ENCODE measurements at places on chromosomes 4 and X. TPM values are rescaled to one million over a fixed set of nuclear protein-coding genes. Genes with fewer than 3 reads are reported as not detected.

Gene GPR50
- not detected for total RNA-seq

GRCh38 chr4:114389070-114389685 is 209.4 kb upstream of the UGT8 start:
- DNase-seq = no peak

Gene GLOD5
- total RNA-seq = not detected

Gene PRDM5
- 12.8 TPM for total RNA-seq

- DNase-seq = no peak
Measured at GRCh38 chr4:74934888-74935287, 2.0 kb downstream of the PARM1 start.

GRCh38 chr4:3220476-3221183 is 28.3 kb upstream of the MSANTD1 start:
- DNase-seq = no peak

GRCh38 chr4:16006771-16007446 is 43.9 kb upstream of the FGFBP2 start:
- no peak for DNase-seq

- no peak for DNase-seq
Measured at GRCh38 chrX:18348047-18348446, 6.4 kb downstream of the SCML2 start.

Measured in IMR-90 (cell line).